DMS 273 treated with DMSO at 0.1 percent for 48 hours (cell line): ENCODE measurements at places on chromosomes 3 and 15.

- DNase-seq = no peak
These were observed 3.2 kb upstream of the SIAH2 start for GRCh38 chr3:150765949-150766720.

GRCh38 chr3:40895109-40895508, 304.2 kb upstream of the CTNNB1 start:
- DNase-seq = no peak

DNA sequence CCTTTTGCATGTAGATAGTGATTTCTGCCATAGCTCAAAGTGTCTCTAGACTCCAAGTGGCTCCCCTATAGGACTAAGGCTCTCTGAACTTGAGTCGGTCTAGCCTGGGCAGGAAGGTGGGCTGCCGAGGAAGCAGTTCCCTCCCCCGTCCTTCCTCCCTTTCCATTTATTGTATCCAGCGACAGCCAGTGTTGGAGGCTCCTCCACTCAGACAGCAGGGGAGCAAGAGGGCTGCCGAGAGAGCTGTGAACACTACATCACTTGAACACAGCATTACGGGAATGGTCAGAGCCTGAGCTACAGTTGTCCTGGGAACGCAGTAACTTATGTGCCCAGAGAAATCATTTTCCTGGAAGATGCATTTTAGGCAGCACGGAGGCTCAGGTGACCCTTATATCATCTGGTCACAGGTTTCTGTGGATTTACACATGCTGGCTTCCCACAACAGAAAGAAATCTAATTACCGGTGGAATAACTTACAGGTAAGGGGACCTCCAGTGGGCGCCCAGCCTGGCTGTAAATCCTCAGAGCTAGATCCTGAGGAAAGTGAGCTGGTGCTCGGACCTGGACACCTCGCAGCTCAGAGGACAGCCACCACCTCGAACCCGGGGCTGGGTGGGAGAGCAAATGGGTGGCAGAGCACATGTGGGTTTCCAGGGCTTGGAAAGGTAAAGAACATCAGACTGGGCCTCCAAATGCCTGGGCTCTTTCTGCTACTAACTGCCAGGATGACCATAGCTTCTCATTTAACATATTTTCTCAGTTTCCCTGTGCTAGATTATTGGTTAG, 197.1 kb downstream of the UACA start:
- DNase-seq = no peak

DNA sequence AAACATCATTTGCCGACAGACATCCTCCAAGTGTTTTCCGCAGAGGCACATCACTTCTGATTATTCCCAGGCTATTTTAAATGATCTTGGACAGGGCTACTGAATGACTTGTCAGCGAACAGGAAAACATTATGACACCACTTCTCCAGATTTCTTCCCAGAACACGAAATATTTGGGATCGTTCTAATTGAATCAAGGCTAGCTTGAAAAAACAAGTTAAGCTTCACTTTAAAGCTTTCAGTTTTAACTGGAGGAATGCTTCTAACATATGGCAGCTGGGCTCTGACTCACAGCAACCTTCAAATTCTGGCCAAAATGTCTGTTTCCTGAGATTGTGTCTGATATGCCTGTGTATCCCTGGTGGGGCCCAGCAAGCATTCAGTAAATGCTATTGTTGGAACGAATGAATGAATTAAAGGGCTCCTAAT, 127.0 kb upstream of the ICE2 start:
- DNase-seq = no peak

- DNase-seq = peak; percentile 43
These were observed at the start of gene DPH6 for GRCh38 chr15:35545824-35546510. TSS of gene DPH6 (minus strand) at chr15:35546165. CDS start at chr15:35546141, 24 bp downstream.

- no peak for DNase-seq
These were observed 53.9 kb upstream of the SSR3 start for GRCh38 chr3:156608601-156609514.
